ENCODE measurements at places on chromosomes 3 and 15.
A peak's percentile ranks its signal among the peaks of the same experiment; 100 is the strongest.

GRCh38 chr3:122322095-122323075 is 2.7 kb upstream of the CSTA start:
- no peaks in the 10 kb centered on the region for H3K4me1 ChIP-seq
- DNase-seq, result no peak
- H3K36me3 ChIP-seq, result no peaks in the 10 kb centered on the region
- H3K4me3 ChIP-seq, result no peak overlapping the region
- no peak overlapping the region for H3K27ac ChIP-seq

GRCh38 chr15:58136731-58137130 is 1.4 kb upstream of the AQP9 start:
- no peaks in the 10 kb centered on the region for H3K36me3 ChIP-seq
- H3K27me3 ChIP-seq, result peaks cover 10% of the 10 kb centered on the region
- no peaks in the 10 kb centered on the region for H3K4me1 ChIP-seq

- no peak overlapping the region for H3K4me3 ChIP-seq
- no peaks in the 10 kb centered on the region for H3K4me1 ChIP-seq
- no peaks in the 10 kb centered on the region for H3K36me3 ChIP-seq
- H3K27me3 ChIP-seq, result no peaks in the 10 kb centered on the region
- no peak overlapping the region for H3K27ac ChIP-seq
Observed at GRCh38 chr15:67319961-67320360, 65.4 kb downstream of the IQCH start.

DNA sequence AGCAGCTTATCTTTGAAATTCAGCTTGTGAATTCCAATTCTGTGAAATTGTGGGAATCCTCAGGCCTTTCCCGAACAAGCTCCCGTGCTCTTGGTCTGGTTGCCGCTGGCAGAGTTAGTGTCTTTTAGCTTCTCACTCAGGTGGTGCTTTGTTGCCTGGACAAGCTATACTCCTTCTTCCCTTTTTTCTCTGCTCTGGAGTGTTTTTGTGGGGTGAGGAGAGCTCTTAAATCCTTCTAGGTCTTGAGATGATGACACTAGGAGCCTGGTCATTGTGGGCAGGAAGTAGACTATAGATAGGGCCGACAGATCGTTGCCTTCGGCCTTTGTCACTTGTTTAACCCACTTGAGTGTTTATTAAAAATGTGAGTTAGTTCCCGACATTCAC is 93.8 kb downstream of the SLCO3A1 start:
- no peaks in the 10 kb centered on the region for H3K36me3 ChIP-seq
- H3K27me3 ChIP-seq, result no peaks in the 10 kb centered on the region
- H3K4me3 ChIP-seq, result no peak overlapping the region
- no peak for DNase-seq

DNA sequence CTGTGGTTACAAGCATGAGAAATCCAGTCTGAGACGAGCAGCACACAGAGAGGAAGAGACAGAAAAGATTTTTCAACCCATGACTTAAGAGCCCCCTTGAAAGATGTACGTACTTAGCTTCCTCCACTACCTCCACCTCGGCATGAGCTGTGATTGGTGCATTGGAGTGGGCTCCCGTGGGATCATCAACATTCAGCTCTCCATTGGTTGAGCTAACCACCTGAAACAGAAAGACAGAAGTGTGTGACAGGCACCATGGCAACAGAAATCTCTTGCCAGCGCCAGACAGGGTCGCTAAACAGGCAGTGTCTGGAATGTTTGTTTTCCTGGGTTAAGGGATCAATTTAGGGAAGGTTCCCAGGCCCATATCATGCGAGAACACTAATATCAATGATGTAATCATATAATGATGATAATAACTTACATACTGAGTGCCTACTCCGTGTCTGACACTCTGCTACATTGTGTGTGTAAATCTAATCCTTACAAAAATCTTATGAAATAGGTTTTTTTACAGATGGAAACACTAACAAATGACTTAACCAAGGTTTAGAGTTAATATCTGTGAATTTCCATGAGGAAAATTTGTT is 17.5 kb upstream of the PPIB start:
- no peak overlapping the region for H3K4me3 ChIP-seq
- no peaks in the 10 kb centered on the region for H3K4me1 ChIP-seq
- no peaks in the 10 kb centered on the region for H3K27me3 ChIP-seq
- H3K27ac ChIP-seq, result no peak overlapping the region
- peaks cover 32% of the 10 kb centered on the region for H3K36me3 ChIP-seq
- no peak for DNase-seq

DNA sequence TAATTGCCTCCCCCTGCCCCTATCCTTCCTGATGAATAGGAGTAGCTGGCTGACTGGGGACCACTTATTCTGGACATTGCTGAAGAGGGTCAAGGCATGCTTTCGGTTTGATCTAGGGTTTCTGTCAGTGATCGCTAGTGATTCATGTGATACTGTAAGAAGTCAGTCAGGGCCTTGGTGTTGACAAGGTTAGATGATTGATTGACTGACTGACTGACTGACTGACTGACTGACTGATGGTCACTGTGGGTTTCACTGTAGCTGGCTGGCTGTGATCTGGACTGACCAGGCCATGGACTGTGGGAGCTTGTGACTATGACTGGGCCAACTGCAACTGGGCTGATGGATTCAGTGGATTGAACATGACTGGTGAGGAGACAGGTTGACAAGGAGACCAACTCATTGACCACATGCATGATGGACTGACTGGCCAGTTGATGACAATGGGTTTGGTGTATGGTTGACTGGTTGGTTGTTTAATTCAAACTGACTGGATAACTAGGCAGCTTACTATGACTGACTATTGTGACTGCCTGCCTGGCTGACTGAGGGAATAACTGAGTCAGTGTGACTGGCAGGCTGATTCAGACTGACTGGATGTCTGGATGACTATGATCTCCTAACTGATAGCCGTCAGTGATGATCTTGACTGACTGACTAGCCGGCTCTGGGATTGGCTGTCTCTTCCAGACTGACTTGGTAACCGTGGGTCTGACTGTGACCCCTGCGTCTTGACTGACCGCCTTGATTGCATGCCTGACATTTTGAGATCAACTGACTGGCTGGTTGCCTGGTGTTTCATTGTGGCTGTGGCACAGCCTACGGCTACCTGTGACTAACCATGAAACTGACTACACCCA is 509.9 kb downstream of the SHQ1 start:
- no peak overlapping the region for H3K4me3 ChIP-seq
- no peaks in the 10 kb centered on the region for H3K36me3 ChIP-seq

- H3K36me3 ChIP-seq, result no peaks in the 10 kb centered on the region
- H3K27me3 ChIP-seq, result no peaks in the 10 kb centered on the region
- no peak for DNase-seq
- peaks cover 3% of the 10 kb centered on the region for H3K4me1 ChIP-seq
- no peak overlapping the region for H3K27ac ChIP-seq
Observed at GRCh38 chr15:85417276-85417675, 36.9 kb downstream of the AKAP13 start.

DNA sequence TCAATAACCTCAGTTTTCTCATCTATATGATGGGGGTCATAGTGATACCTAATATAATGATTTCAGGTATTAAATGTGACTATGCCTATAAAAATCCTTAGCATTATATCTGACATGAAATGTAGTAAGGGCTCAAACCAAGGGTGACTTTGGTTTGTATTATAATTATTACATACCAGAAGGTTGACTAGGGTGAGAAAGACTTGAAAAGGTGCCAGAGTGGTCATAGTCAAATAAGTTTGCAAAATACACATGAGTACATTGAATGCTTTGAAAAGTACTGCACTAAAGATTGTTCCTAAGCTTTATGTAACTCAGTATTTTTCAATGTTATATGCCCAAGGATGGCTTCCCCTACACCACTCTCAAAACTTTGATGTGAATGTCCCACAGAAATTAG is 297.2 kb downstream of the ARPP21 start:
- H3K4me1 ChIP-seq, result no peaks in the 10 kb centered on the region
- H3K4me3 ChIP-seq, result no peak overlapping the region
- no peak overlapping the region for H3K27ac ChIP-seq
- DNase-seq, result no peak
- no peaks in the 10 kb centered on the region for H3K36me3 ChIP-seq
- no peaks in the 10 kb centered on the region for H3K27me3 ChIP-seq

GRCh38 chr15:32716915-32717425 is 834 bp upstream of the GREM1 start:
- no peaks in the 10 kb centered on the region for H3K36me3 ChIP-seq
- no peak for DNase-seq
- no peak overlapping the region for H3K27ac ChIP-seq
- H3K4me1 ChIP-seq, result peaks cover 5% of the 10 kb centered on the region
- no peak overlapping the region for H3K4me3 ChIP-seq

DNA sequence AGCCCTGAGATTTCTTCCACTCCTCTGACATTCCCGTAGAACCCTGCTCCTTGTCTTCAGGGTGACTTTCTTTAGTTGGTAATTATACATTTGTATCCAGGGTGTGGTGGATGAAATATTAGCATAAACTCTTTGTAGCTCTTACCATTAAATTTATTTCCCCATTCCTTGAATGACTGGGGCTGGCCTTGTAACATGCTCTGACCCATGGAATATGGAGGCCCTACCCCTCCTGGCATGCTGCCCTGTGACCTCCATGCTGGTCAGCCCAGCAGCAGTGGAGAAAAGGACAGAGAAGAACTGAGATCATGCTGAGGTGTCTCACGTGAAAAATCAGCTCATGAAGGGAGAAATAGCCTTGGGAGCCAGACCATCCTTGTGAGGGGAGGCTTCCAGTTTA is 96.1 kb upstream of the PROK2 start:
- peak overlapping the region; percentile 9 for H3K27ac ChIP-seq
- H3K4me1 ChIP-seq, result peaks cover 5% of the 10 kb centered on the region
- H3K27me3 ChIP-seq, result no peaks in the 10 kb centered on the region
- H3K4me3 ChIP-seq, result no peak overlapping the region
- DNase-seq, result no peak

GRCh38 chr3:155676252-155676981 is 68.5 kb downstream of the PLCH1 start:
- no peaks in the 10 kb centered on the region for H3K4me1 ChIP-seq
- no peaks in the 10 kb centered on the region for H3K36me3 ChIP-seq
- H3K27me3 ChIP-seq, result no peaks in the 10 kb centered on the region

DNA sequence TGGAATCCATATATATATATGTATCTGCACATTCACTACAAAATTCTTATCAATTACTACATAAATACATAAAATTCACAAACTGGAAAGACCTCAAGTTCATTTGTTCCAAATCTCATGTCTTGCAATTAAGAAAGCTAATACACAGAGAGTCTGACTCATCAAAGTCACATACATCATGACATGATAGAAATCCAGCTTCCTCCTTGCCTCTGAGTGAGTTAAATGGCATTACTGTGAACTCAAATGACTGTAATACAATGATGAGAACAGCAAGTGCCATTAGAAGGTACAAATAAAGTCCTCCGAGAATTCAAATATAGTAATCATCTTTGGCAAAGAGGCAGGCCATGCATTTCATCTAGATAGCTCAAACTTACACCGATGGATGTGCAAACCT is 55.1 kb upstream of the AGTR1 start:
- no peak overlapping the region for H3K4me3 ChIP-seq
- no peak for DNase-seq
- H3K4me1 ChIP-seq, result no peaks in the 10 kb centered on the region
- no peaks in the 10 kb centered on the region for H3K36me3 ChIP-seq

- no peak overlapping the region for H3K4me3 ChIP-seq
- DNase-seq, result no peak
- H3K27me3 ChIP-seq, result no peaks in the 10 kb centered on the region
- H3K36me3 ChIP-seq, result no peaks in the 10 kb centered on the region
- H3K27ac ChIP-seq, result no peak overlapping the region
Observed at GRCh38 chr3:82736696-82737277, 975.3 kb upstream of the GBE1 start.

GRCh38 chr3:122826278-122826677 is 31.4 kb downstream of the SLC49A4 start:
- H3K4me3 ChIP-seq, result no peak overlapping the region
- H3K4me1 ChIP-seq, result no peaks in the 10 kb centered on the region
- no peak overlapping the region for H3K27ac ChIP-seq
- DNase-seq, result no peak

GRCh38 chr15:66912441-66912840 is 153.0 kb upstream of the SMAD3 start:
- no peak overlapping the region for H3K4me3 ChIP-seq
- H3K4me1 ChIP-seq, result no peaks in the 10 kb centered on the region
- no peaks in the 10 kb centered on the region for H3K36me3 ChIP-seq
- H3K27ac ChIP-seq, result no peak overlapping the region

GRCh38 chr3:52441091-52441771 is 3.7 kb downstream of the SEMA3G start:
- no peak for DNase-seq
- H3K4me3 ChIP-seq, result no peak overlapping the region
- H3K27ac ChIP-seq, result no peak overlapping the region
- no peaks in the 10 kb centered on the region for H3K36me3 ChIP-seq

DNA sequence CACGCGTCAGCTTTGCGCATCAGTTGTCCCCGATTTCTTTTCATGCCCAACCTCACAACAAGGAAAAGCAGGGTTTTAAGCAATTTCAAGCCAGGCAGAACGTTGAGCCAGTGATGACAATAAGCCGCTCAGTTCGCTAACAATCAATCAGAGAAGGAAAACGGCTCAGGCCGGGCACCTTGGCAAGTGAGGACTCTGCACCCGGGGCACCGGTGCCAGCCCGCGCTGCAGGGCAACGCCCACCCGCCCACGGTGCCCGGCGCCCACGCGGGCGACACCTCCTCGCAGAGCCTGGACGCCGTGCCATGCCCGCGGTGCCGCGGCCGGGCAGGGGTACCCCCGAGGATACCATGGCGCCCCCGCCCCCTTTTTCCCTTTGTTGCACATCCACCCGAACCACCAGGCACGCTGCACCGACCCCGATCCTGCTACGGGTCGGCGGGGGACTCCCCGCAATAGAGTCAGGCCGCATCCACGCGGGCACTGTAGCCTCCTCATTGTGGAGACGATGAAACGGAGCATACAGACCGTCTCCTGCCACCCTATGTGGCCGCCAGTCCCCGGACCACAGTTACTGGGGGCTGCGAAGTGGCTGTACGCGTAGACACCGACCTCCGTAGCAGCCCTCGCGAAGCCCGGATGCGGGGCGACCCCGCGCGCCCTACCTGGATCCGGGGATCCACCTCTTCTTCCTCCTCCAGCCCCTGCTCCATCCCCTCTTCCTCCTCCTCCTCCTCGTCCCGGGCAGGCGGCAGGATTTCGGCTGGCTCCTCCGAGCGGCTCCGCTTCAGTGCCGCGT is 581 bp downstream of the SH3BP5 start:
- H3K27me3 ChIP-seq, result peaks cover 21% of the 10 kb centered on the region
- DNase-seq, result no peak
- H3K4me1 ChIP-seq, result no peaks in the 10 kb centered on the region
- no peak overlapping the region for H3K27ac ChIP-seq

DNA sequence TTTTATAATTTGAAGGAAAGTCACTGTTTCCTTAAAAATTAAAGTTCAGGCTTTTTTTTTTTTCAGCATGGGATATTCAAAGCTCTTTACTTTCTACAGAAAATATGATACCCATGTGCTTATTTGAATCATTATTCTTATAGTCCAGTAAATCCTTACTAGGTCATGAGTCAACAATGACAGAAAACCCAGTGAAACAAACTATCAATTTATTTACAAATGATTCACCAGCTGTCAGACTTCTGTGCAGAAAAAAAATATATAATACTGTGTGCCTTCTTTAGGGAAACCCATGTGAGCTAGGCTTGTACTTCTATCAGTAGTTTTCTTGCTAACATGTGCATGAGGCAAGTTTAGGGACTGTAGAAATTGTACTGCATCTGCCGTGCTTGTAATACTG is 1.2 kb downstream of the ACP3 start:
- peaks cover 8% of the 10 kb centered on the region for H3K4me1 ChIP-seq
- H3K27ac ChIP-seq, result no peak overlapping the region
- DNase-seq, result no peak
- no peaks in the 10 kb centered on the region for H3K27me3 ChIP-seq
